ENCODE measurements at places on chromosomes 5 and 9.

GRCh38 chr5:74095871-74096270, 469.9 kb downstream of the ARHGEF28 start:
- DNase-seq, result no peak

GRCh38 chr5:96930058-96930457, 5.8 kb upstream of the LNPEP start:
- no peak for DNase-seq

DNA sequence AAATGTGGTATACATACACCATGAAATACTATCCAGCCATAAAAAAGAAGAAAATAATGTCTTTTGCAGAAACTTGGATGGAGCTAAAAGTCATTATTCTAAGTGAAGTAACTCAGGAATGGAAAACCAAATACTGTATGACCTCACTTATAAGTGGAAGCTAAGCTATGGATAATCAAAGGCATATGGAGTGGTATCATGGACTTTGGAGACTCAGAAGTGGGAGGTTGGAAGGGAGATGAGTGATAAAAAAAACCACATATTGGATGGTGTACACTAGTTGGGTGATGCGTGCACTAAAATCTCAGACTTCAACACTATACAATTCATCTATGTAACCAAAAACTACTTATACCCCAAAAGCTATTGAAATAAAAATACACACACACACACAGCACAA, 24.5 kb downstream of the ADAMTS12 start:
- no peak for DNase-seq

DNA sequence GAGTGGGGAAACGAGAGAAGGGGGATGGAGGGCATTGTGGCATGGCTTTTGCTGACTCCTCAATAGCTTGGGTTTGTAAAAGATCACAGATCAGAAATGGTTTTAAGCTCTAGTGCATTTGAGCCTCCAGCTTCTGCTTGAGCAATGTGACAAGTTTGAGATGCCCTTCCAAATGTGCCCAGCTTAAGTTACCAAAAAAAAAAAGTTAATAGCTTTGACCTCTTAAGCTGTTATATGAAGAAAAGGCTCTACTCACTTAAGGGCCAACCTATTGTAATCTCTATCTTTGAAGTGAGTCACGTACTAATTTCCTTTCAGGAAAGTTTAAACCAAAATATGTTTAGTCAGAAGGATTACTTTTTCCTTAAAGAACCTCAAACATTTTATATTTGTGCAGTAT, 428.8 kb upstream of the ACTBL2 start:
- DNase-seq, result no peak

- no peak for DNase-seq
Measured at GRCh38 chr5:126056352-126056751, 366.9 kb upstream of the GRAMD2B start.

DNA sequence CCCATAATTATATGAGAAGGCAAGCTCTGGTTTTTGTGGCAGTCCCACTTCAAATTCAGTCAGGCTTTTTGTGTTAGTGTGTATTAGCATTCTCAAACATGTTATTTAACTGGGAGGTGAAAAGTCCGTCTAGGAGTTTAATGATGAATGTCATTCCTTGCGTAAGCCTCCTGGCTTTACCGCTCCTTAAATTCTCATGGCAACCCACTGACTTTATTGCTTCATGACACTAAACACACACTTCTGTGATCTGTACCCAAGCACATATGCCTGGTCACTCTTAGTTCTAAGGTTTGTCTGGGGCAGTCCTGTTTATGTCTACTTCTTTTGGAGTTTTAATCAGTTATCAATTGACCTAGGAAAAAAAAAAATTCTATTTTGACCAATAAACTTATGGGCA, 677.9 kb upstream of the DMAC1 start:
- no peak for DNase-seq

DNA sequence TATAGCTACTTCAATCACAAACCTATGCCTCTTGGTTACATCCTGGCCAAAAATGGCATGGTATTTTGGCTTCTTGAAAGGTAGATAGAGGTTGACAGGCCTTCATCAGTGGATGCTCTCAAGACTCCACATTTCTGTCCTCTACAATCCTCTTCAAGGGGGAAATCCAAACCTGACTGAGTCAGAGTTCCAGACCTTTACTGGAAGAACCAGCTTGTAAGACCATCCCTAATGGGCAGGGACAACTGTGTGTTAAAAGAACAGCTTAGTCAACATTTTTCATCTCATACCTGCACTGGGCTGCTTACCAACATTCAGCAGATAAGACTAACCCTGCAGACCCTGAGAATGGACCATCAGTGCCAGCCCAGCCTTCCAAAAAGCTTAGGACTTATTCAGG, 155.7 kb downstream of the CDK5RAP2 start:
- peak; percentile 9 for DNase-seq

DNA sequence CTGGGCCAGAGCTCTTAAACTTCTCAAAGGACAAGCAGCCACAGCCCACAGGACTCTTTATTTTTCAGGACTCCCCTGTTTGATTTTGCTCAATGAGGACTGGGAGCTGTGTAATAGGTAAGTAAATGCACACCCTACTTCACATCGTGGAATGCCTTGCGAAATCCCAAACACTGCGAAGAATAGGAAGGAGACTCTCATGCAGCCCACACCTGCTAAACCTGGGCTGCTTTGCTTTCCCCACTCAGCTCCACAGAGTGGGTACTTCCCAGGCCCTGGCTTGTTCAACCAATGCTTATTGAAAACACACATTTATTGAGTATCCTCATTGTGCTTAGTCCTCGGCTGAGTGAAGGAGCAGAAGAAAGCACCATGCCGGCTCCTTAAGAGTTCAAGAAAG, 103.3 kb upstream of the FSTL4 start:
- DNase-seq, result no peak

DNA sequence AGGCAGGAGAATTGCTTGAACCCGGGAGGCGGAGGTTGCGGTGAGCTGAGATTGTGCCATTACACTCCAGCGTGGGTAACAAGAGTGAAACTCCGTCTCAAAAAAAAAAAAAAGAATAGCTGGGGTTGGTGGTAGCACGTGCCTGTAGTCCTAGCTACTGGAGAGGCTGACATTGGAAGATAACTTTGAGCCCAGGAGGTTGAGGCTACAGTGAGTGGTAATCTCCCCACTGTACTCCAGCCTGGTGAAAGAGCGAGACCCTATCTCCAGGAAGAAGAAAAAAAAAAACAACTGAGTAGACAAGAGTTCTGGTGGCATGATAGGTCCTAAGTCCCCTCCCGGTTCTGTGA, 26.3 kb downstream of the GOLGA2 start:
- no peak for DNase-seq

DNA sequence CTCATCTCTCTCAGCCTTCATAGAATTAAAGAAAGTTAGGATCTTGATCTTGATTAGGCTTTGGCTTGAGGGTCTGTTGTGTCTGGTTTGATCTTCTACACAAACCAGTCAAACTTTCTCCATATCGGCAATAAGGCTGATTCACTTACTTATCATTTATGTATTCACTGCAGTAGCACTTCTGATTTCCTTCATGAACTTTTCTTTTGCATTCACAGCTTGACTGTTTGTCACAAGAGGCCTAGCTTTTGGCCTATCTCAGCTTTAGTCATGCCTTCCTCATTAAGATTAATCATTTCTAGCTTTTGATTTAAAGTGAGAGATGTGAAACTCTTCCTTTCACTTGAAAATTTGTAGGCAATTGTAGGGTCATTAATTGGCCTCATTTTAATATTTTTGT, 62.8 kb downstream of the SH3RF2 start:
- DNase-seq, result no peak

- DNase-seq, result no peak
Measured at GRCh38 chr5:32960340-32961058, 249.4 kb downstream of the NPR3 start.

DNA sequence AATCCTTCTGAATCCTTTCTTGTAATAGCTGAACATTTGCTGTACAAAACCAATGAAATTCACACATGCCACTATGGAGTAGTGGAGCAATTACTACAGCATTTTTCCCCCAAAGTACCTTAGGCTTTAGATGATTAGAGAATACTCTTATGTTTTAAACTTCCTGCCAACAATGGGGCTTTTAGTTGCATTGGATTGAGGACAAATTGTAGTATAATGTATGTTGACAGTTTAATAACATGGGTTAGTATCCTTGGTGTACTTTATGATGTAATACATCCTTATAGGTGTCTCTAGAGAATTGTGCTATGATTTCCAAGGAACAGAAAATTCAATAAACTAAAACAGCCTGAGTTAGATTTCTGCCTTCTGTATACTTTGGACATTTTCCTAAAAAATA, 422.7 kb upstream of the GRAMD2B start:
- no peak for DNase-seq

GRCh38 chr5:97193355-97193688, 10.3 kb upstream of the RIOK2 start:
- DNase-seq, result no peak

GRCh38 chr5:1356873-1357787, 12.2 kb upstream of the CLPTM1L start:
- DNase-seq, result no peak

DNA sequence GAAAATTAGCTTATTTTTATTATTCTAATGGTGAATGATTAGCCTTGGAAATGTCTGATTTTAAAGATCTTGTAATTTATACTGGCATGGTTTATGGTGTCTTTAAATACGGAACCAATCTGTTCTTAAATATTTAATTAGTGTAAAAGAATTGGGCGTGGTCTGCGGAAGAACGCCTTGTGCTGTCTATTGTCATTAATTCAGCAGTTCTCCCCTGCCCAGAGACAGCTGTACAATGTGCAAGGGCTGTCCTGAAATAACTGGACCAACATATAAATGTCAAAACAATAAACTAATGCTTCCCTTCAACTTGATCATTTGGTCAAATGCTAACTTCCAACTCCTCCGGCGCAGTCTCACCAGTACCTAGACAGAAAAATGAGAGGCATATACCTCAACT, 124.3 kb downstream of the CCDC192 start:
- no peak for DNase-seq

- DNase-seq, result no peak
Measured at GRCh38 chr9:34377404-34377746, 677 bp upstream of the MYORG start.

- no peak for DNase-seq
Measured at GRCh38 chr5:72637058-72637457, 129.8 kb upstream of the ZNF366 start.

DNA sequence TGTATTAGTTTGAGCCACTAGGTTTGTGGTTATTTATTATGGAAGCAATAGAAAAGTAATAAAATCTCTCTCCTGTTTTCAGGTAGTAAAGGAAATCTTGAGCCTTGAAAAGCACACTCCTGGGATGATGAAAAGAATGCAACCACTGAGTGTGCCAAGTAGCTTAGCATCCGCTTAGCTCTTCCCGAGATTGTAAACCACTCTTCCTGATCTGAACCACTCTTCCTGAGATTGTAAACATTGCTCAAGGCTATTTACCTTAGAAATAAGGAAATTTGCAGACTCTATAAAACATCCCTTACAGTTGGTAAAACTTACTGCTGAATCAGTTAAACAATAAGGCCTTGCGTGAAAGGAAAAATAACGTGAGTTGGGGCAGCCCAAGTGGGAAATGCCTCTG, 17.4 kb upstream of the IL33 start:
- no peak for DNase-seq

DNA sequence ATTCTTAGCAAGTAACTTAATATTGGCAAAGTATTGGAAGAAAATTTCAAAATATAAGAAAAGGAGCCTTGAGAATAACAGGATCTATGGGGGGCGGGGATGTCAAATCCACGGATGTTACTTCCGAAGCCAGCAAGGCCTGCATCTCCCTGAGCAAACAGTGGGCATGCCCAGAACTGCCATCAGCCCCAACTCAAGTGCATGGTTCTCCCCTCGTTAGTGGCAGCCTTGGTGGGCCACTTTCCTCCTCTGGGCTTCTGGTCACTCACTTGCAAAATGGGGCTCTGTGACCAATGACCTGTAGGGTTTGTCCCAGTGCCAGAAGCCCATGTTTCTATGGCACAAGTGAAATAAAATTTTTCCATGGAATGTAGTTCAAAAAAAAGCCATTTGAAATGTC, 27.2 kb upstream of the MED10 start:
- DNase-seq, result no peak

DNA sequence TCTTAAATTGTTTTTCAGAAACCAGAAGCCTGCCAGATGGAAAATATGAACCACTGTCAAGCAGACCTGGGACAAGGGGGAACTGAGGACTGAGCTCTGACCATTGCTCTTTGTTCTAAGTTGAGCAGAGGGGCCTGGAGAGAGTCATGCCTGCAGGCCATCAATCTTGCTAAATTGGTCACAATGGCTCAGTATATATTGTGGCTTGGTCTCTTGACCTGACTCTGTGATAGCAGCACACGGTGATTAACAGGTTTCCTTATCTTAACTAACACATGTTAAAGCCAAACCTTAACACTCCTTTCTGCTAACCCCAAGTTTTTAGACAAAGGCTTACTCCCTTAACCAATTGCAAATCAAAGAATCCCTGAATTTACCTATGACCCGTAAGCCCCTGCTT, 1281.2 kb upstream of the NUDT12 start:
- DNase-seq, result no peak

DNA sequence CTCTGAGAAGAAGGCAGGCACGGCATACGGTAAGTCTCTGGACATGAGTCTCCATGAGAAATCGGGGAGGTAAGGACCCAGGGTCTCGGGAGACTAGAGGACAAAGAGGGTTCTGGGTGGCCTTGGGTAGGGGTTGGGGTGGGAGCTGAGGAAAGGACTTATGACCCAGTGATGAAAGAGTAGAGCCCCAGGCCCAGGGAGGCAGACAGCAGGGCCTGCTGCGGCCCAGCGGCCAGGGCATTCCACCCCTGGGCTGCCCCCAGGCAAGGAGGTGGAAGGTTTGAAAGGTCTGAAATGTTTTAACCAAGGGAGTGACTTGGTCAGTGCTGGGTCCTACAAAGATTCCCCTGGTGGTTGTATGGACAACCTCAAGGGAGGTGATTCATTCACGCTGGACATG, 89.1 kb downstream of the CRB2 start:
- no peak for DNase-seq

- DNase-seq, result no peak
Measured at GRCh38 chr5:148991566-148991965, 71.3 kb downstream of the SH3TC2 start.

GRCh38 chr5:141656396-141656795, 5.2 kb upstream of the FCHSD1 start:
- DNase-seq, result no peak

DNA sequence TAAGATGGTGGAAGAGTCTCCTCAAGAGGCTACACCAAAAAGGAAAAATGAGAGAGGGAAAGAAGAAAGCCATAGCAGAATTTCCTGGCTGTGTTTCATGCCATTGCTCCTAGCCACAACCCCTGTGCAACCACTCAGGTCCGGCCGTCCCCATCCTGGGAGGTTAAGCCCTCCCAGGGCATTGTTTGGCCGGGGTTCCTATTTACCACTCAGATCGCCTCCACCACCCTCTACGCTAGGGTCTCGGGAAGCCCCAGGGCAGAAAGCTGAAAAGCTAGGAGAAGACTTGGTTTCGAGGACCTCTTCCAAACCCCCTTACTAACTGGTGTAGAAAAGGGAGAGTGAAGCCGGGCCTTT, 715 bp downstream of the RC3H2 start:
- peak; percentile 58 for DNase-seq
